ENCODE measurements at places on chromosomes 1 and 21. TPM values are rescaled to one million over a fixed set of nuclear protein-coding genes. Genes with fewer than 3 reads are reported as not detected.

- DNase-seq, result no peak
Measured at GRCh38 chr1:53324321-53324720, 3.5 kb downstream of the LRP8 start.

GRCh38 chr21:36471254-36471723, 8.6 kb downstream of the CLDN14 start:
- DNase-seq, result no peak

Gene DIO1
- total RNA-seq, result not detected

DNA sequence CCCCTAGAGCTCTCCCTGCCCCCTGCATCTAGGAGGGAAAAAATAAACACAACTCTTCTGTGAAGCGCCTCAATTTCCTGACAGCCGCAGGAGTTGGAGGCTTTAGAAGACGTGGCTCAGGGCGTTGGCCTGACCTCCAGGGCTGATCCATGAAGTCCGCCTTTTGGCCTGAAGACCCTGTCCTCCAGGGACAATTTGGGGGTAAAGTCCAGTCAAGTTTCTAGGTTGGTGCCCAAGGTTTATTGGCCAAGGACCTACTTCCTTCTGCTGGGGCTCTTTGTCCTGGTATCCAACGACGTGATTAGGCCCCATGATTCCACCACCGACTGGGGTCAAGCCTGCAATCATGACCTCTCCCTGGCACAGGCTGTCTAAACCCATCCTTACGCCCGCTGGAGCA, 54.9 kb downstream of the PTPRF start:
- DNase-seq, result no peak

Gene LAD1
- total RNA-seq, result 186 TPM

Gene TINAGL1
- 218 TPM for total RNA-seq

- DNase-seq, result no peak
Measured at GRCh38 chr21:41571938-41572510, 64.1 kb upstream of the TMPRSS2 start.

GRCh38 chr1:160437432-160438316, 37.3 kb downstream of the VANGL2 start:
- no peak for DNase-seq

GRCh38 chr1:180926164-180926981, 13.7 kb downstream of the KIAA1614 start:
- peak; percentile 61 for DNase-seq

DNA sequence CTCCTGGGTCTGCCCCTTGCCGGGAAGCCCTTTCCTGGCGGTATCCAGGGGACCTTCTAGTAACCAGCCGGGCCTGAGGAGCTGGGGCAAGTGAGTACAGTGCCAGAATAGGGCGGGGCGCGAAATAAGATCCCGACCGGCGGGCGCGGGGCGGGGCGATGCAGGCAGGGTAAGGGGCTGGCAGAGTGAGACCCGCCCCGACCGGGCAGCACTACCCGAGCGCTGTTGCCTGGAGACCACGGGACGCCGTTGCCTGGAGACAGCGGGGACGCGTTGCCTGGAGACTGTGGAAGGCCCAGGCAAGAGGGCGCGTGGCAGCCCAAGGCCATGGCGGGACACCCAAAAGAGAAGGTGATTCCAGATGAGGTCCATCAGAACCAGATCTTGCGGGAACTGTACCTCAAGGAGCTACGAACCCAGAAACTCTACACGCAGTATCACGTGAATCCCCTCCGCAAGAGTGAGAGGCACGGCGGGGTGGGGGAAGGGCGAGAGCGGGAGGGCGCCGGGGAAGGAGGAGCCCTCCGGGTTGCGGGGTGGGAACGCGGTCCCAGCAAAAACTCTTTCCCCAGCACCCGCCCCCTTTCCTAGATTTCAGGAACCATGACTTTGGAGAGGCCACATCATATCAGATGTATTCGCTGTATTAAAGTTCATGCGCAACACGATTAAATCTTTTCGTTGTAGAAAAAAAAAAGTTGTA, 24.3 kb downstream of the EBNA1BP2 start:
- DNase-seq, result peak; percentile 70

Gene SPRR2B
- total RNA-seq, result not detected

DNA sequence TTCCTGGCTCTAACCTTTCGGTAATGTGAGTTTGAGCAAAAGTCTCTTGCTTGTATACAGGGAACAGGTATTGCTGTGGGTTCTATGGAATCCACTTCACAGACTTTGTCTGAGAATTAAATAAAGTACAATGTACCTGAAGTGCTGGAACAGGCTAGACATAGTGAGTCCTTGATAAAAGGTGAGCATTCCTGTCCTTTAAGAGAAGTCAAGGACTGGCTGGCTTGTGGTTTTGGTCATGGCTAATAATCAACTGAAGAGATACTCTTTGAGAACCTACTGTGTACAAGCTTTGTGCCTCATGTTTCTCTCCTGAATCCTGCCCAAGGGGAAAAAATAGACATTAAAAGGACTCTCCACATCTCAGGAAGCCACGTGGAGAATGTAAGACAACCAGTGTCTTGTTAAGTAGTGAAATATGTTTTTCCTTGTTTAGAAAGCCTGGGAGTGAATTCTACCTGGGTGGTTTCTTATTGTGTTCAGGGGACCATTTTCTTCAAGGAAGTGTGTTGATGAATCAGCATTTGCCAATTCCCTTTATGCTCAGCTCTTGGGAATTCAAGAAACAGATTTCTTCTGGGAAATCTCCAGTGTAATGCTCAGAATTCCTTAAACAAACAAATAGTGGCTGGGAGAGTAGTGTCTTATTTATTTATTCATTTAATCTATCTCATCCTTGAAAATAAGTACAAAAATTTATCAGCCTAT, 55.2 kb upstream of the PLD5 start:
- DNase-seq, result no peak

Gene FAM72D
- 0.49 TPM for total RNA-seq

GRCh38 chr1:39692152-39693074, 1.2 kb upstream of the HPCAL4 start:
- no peak for DNase-seq

Gene TDRD5
- 1.0 TPM for total RNA-seq

DNA sequence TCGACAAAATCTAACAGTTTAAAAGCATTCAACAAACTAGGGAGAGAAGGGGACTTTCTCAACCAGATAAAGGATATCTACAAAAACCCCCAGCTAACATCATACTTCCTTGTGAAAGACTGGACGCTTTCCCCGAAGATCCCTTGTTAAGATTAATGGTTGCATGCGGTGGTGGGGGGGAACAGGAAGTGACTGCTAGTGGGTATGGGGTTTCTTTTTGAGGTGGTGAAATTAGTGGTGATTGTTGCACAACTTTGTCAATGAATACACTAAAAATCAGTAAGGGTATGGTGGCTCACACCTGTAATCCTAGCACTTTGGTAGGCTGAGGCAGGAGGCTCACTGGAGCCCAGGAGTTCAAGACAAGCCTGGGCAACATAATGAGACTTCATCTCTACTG, 26.9 kb upstream of the EYA3 start:
- no peak for DNase-seq

Gene GSTM5
- 11.6 TPM for total RNA-seq

Gene IVL
- 43.4 TPM for total RNA-seq

- no peak for DNase-seq
Measured at GRCh38 chr1:109926662-109927300, 16.1 kb downstream of the CSF1 start.

Gene SPOCD1
- total RNA-seq, result 39.8 TPM

Gene NBPF6
- total RNA-seq, result not detected

DNA sequence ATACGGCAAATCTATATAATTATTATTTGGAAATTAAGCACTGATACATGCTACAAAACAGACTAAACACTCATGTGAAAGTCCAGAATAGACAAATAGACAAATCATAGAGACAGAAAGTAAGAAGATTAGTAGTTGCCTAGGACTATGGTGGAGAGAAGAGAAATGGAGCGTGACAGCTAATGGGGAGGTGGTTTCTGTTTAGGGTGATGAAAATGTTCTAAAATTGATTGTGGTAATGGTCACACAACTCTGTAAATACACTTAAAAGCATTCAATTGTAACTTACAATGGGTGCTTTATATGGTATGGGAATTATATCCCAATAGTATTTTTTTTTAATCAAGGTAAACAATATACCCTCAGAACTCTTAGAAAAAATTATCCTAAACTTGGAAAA, 20.4 kb upstream of the ITLN2 start:
- DNase-seq, result no peak

Gene SLAMF1
- total RNA-seq, result 0.83 TPM

Gene CSMD2
- total RNA-seq, result 1.1 TPM

Gene AMY1A
- total RNA-seq, result not detected

GRCh38 chr21:41168391-41169257, 664 bp downstream of the BACE2 start:
- peak; percentile 70 for DNase-seq

Gene SAMSN1
- total RNA-seq, result 8.3 TPM

DNA sequence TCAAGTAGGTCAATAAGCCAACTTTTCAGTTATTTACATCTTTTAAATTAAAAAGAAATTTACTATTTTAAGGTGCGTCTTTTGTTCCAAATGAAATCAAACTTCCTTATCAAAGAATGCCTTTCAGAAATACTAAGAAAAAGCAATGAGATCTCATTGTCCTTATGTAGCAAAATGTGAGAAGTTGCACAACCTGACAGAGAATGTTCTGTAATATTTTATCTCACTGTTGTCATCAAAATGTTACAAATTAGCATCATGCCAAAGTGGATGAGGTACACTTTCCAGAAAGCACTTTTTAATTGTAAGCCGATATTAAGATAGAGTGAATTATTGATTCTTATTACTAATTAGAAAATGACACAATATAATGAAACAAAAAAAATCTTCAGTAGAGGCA, 50.4 kb downstream of the KCNT2 start:
- no peak for DNase-seq

Gene SLAMF6
- total RNA-seq, result 3.0 TPM

Gene ZNF672
- total RNA-seq, result 30.1 TPM

DNA sequence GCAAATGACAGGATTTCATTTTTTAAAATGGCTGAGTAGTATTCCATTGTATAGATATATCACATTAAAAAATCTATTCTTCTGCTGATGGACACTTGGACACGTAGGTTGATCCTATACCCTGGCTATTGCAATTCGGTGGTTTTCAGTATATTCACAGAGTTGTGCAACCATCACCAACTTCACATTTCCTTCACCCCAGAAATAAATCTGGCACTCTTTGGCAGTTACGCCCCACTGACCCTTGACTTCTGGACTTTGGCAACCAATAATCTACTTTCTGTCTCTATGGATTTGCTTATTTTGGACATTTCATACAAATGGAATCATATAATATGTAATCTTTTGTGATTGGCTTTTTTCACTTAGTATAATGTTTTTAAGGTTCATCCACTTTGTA, 35.9 kb downstream of the MAP3K7CL start:
- DNase-seq, result no peak

DNA sequence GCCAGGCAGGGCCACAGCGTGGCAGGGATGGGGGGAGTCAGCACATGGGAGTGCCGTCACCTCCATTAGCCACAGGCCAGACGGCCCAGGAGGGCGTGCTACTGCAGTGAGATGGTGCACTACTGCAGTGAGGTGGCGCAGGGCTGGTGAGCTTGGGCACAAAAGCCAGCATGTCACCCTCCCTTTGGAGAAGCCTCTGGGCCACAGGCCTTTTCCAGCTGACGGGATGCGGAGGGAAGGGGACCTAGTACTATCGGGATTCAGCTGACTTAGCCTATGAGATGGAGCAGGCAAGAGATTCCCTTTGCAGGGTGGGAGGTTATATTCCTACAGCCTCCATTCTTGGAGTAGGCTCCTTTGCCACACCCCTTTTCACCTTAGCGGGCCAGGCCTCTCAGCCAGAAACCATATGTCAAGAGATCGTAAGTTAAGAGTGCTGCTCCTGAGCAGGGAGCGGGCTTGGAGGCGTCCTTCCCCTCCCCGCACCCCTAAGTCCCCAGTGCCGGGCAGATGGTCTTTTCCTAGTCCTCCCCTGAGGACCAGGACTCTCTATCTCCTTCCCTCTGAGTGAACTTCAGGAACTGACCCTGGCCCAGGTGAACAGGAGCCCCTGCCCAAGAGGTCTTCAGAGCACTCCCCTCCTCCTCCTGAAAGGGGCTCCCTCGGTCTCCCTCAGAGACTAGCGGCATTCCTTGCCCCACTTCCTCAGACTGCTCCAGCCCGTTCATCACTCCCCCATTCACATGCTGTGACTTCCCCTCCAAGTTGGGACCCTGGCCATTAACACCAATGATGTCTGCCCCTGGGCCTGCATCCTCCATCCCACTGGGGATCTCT, 8.2 kb downstream of the NES start:
- DNase-seq, result no peak

DNA sequence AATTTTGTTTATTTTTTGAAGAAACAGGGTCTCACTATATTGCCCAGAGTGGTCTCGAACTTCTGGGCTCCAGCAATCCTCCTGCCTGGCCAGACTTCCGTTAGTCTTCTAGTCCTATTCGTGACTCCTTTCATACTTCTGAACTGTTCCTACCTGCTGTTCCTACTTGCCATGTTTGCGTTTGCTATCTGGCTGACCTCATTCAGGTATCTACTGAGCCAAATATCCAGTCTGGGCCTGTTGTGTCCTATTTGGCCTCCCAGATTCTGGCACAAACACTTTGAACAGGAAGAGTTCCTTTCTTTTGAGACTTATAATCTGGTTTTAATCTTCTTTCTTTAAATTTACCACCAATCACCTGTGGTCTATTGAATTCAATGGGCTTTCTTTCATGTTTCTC, 6.9 kb upstream of the NR1I3 start:
- DNase-seq, result no peak

- no peak for DNase-seq
Measured at GRCh38 chr1:170669107-170669445, 5.1 kb downstream of the PRRX1 start.

DNA sequence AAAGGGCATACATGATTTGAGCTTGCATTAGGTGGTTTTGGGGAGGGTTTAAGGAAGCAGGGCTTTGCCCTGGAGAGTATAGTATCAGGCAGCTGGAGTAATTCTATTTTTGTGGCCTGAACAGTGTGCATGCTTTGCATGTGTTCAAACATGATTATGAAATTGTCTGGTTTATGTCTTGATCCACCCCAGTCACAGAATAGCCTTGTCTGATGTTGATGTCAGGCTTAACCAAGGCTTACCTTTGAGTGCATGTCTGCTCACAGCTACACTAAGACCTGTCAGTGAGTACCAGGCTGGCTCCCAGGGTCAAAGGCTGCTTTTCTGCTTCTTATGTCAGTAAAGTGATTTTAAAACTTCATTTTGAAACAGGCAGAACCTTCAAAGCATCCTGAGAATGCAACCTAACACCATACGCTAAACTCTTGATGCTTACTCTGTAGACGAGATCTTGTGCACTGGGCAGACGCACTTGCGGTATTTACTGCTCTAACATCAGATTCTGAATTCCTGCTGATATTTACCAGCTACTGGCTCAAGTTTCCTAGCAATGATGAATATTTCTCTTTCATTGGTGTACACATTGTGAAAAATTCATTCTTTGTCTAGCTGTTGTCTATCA, 78.9 kb downstream of the MAP3K21 start:
- DNase-seq, result no peak

- no peak for DNase-seq
Measured at GRCh38 chr21:14603202-14603601, 57.1 kb upstream of the SAMSN1 start.

Data from ureter (tissue), 1 donor.